ENCODE measurements at places on chromosomes 16 and 17.
A peak's percentile ranks its signal among the peaks of the same experiment; 100 is the strongest.

DNA sequence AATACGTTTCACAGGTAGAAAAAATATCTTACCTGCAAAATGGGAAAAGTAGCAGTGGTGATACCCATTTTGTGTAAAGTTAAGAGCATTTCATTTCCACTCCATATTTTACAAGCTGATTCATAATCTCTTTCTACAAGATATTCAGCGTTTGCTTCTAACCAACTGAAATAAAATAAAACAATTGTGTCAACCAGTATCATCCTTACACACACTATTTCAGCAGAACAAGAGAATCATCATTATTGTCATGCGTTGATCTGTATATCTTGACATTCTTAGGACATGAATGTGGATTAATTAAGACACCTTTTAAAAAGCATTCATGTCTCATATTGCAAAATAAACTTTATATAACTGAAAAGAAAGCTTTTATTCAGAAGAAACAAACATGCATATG lies 69.8 kb downstream of the BRIP1 start:
- DNase-seq: no peak

DNA sequence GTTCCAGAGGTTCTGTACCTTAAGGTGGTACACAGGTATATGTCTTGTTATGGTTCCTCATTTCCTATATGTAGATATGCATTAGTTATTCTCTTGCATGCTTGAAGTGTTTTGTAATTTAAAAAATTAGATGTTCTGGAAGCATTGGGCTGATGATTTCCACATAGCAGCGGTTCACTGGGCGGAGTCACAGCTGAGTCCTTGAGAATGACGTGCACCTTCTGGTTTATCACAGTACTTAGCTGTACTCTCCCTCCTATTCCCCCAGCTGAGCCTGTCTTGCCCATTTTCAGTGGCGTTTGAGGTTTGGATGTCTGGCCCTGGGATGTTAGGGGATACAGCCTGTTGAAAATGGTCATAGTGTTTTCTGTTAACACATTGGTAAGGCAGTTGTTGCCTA lies 327.1 kb downstream of the SNX29 start:
- no peak for DNase-seq

GRCh38 chr17:80485846-80486245 lies 9.4 kb upstream of the NPTX1 start:
- no peak for DNase-seq

DNA sequence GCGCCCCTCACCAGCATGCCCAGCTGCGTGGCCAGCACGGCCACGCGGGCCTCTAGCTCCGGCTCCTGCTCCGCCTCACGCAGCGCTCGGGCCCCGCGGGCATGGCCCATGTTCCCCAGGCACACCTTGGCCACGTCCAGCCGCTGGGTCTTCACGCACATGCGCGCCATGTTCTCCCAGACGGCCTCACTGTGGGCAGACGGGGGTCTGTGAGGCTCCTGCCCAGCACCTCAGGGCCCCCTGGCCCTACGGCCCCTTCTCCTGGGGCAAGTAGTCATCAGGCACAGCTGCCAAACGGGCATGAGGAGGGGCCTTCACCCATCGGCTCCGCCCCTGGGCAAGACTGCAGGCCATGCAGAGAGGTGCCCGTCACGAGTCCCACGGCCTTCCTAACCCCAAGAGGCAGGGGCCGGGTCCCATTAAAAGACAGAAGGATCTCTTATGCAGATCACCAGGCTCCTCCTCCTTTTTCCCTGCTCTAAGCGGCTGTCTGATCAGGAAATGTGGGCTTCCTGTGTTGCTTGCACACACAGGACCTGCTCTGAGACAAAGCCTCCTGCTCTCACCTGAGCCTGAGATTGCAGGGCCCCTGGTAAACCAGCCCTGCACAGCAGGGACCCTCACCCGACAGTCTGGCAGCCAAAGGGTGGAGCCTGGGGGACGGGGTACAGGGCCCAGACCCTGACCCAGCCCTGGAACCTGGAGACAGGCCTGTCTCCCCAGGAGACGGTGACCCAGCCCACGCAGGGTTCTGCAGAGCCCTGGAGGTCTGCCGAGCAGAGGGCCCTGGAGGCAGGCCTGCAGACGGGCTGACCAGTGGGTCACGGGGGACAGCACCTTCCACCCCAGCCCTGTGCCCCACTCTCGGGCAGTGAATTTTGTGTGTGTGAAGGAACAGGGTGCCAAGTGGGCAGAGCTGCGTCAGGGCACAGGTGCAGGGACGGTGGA lies 6.6 kb upstream of the TMEM204 start:
- DNase-seq: no peak

GRCh38 chr16:83682116-83682867 lies 125.5 kb upstream of the HSBP1 start:
- DNase-seq: no peak

- no peak for DNase-seq
Measured at GRCh38 chr16:53805113-53805512, 101.2 kb downstream of the FTO start.

DNA sequence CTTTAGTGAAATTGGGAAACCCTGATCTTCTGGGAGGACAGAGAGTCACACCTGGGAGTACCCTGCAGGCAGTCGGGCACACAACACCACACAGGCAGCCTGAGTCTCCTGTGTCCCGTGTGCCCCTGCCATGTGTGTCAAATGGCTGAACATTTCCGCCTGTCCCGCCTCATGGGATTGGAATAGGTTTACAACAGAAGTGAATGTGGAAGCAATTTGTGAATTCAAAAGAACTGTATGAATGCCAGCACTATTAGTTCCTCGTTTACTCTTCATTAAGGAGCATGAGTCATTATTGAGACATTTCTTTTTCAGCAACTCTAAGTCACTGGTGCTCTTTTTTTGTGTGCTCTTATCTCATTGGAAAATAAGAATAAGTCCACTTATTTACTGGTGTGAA lies 226.5 kb downstream of the PMP22 start:
- no peak for DNase-seq

- no peak for DNase-seq
Measured at GRCh38 chr17:48831549-48831883, 681 bp downstream of the CALCOCO2 start.

DNA sequence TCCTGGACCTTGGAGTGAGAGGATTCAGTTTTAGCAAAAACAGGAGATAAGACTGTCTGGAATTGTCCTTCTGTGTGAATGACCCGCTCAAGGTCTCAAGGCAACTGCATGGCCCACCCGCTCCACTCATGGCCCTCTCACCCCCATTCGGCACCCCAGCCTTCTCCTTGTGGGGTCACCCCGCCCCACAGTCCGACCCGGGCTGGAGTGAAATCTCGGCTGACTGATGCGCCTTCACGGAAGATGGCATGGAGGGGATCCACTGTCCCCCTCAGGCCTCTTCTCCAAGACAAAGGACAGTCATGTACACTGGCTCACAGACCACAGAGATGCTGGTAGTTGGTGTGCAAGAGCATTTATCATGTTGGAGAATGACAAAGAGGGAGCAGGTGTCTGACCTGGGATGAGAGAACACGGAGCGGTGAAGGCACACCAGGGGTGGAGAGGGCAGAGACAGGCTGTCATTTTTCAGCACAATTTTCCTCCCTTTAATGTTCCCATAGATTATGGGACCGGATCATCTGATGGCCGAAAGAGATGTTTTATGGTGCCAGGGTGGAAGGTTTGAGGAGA lies 391.9 kb upstream of the TNRC6C start:
- DNase-seq: no peak

- no peak for DNase-seq
Measured at GRCh38 chr16:72829846-72830775, 217.8 kb downstream of the ZFHX3 start.

GRCh38 chr17:22411185-22411784 lies 719.0 kb downstream of the KCNJ18 start:
- DNase-seq: no peak

- no peak for DNase-seq
Measured at GRCh38 chr16:30151091-30151490, 28.1 kb upstream of the MAPK3 start.

- DNase-seq: no peak
Measured at GRCh38 chr17:83193336-83194185, 114.2 kb downstream of the METRNL start.

GRCh38 chr17:57945996-57946797 lies 9.0 kb downstream of the CUEDC1 start:
- no peak for DNase-seq

GRCh38 chr17:35265566-35266141 lies 22.8 kb downstream of the SLFN5 start:
- DNase-seq: no peak

DNA sequence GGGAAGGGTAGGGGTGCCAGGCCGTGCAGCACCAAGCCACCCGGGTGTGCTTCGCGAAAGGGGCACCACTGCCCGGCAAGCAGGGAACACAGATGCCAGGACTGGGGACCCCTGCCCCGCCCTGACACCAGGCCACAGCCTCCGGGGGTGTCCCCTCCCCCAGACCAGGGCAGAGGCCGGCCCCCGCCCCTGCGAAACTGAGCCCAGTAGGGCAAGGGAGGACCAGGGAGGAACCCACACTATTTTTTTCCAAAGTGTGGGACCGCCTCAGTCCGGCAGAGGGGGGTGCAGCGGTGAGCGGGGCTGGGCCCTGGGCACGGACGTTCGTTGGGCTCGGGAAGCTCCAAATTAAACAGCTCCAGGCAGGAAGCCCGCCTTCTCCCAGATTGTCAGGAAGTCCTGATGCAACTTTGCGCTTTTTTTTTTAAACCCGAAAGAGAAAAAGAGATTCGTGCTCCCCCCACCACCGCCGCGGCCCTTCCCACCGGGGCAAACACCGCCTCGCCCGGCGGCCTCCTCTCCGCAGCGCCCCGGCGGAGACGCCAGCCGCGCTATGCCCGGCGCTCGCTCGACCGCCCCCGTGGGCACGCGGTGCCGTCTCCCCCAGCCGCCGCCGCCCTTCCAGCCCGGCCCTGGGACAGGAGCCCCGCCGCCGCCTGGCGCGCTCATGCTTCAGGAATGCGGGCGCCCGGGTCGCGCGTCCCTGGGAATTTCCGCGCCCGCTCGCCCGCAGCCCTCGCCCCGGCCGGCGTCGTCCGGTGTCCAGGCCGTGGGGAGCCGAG lies 755 bp downstream of the PIEZO1 start:
- peak; percentile 76 for DNase-seq

GRCh38 chr17:40862985-40863733 lies 3.9 kb downstream of the KRT12 start:
- no peak for DNase-seq

- no peak for DNase-seq
Measured at GRCh38 chr17:31321966-31322365, 544 bp upstream of the EVI2A start.

- DNase-seq: no peak
Measured at GRCh38 chr16:83338941-83339340, 468.8 kb upstream of the HSBP1 start.

DNA sequence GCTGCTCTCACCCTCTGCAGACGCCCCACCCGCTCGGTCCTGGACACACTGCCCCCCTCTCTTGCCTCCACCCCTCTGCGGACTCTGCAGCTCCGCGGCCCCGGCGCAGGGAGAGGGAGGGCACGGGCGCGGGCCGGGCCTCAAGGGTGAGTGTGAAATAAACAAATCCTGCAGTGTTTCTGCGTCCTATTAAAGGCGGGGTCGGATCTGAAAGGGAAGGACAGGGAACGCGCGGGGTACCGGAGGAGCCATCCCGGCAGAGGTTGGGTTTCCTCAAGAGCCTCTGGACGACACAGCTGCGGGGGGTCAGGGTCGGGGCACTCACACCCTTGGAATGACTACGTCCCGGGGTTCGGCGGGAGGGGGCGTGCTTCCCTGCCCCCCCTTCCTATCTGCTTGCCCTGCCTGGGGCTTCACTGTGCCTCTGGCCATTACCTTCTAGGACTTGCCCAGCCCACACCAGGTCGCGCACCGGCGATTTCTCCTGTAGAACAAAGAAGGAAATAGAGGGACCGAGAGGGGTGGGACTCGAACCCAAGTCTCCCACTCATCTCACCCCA lies 466 bp upstream of the HSF4 start:
- no peak for DNase-seq

GRCh38 chr17:48011405-48012150 lies 26.0 kb downstream of the COPZ2 start:
- DNase-seq: no peak

DNA sequence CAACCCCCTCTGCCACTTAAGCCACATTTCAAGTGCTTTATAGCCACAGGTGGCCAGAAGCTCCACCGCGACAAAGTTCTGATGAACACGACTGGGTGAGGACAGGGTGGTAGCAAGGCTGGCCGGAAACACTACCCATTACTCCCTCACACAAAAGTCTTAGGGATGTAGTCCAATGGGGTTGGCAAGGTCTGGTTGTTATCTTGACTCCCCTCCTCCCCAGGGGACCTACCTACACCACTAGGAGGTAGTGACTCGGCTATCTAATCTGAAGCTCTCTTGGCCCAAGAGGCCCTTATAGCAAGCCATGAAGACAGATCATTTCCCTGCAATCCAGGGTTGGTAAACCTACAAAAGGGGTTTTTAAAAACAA lies 8.4 kb downstream of the LITAFD start:
- DNase-seq: no peak

DNA sequence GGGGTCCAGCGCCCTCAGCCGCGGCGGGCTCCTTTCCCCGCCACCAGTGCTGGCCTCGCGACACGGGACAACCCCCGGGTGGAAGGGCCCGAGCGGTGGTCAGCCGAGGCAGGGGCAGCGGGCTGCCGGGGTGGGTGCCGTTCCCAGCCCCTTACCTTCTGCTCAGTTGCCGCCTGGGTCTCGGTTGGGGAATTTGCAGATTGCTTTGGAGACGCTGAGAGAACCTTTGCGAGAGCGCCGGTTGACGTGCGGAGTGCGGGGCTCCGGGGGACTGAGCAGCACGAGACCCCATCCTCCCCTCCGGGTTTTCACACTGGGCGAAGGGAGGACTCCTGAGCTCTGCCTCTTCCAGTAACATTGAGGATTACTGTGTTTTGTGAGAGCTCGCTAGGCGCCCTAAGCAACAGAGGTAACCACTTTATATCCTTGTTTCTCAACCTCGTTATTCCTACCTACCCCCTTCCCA lies 381 bp downstream of the CTNS start:
- DNase-seq: no peak

DNA sequence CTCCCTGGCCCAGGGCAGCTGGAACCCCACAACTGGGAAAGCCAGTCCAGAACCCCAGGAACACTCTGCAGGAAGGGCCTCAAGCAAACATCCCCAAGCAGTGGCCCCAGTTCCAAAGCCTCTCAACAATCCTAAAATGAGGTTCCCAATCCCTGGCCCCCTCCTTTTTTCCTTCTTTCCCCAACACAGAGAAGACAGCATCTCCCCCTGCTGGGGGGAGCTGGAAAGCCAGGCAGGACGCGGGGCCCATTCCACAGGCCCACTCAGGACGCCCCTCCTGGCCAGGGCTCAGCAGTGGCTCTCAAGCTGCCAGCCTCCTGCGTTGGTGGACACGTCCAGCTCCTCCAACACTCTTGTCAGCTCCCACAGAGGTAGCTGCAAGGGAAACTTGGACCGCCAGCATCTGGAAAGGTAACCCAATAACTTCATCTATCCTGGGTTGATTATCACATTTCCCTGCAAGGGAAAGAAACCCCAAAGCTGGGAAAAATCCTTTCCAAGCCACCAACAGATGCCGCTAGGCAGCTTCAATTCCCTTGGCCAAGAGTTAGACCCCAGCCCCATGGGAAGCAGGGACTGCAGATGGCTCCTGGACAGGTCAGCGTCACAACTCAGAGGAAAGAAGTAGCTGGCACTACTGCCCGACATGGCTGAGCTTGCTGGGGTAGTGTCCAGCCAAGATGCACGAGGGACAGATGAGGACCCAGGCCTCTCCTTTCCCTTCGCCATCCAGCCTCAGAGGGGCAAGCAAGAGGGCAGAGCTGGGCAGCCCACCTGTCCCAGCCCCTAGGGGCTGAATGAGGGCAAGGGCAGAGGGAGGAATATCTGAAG lies 7.6 kb downstream of the HDAC5 start:
- no peak for DNase-seq
